ENCODE measurements at places on chromosomes 16 and 17.

DNA sequence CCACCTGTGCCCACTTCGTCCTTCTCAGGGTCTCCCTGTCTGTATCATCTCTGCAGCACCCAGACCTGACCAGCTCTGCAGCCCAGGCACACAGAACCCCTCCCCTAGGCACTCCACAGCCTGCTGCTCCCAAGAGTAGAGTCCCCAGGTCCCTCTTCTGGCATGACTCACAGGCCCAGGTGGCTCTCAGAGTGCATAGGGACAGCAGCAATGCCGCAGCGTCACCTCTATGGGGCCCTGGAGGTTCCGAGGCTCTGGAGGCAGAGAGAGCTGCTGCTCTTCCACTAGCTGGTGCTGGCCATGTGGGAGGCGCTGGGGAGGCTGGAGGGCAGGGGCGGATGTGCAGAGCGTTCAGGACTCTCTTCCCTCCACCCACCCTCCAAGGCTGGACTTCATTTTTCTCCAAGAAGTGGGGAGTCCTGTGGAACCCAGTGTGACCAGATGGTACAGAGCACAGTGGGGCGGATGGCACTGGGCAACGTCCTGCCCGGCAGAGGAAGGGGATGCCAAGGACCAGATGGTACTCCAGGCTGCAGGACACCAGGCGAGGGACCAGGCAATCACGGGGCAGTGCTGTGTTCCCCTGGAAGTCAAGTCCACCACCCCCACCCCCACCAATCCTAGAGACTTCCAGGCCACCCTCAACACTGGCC, 151.7 kb downstream of the RBFOX3 start:
- no peak for DNase-seq

GRCh38 chr16:85197611-85198566, 85.6 kb upstream of the CIBAR2 start:
- DNase-seq: no peak

- DNase-seq: no peak
Measured at GRCh38 chr16:12499032-12499745, 304.5 kb downstream of the CPPED1 start.

GRCh38 chr17:45743626-45744326, 40.3 kb upstream of the CRHR1 start:
- DNase-seq: no peak

DNA sequence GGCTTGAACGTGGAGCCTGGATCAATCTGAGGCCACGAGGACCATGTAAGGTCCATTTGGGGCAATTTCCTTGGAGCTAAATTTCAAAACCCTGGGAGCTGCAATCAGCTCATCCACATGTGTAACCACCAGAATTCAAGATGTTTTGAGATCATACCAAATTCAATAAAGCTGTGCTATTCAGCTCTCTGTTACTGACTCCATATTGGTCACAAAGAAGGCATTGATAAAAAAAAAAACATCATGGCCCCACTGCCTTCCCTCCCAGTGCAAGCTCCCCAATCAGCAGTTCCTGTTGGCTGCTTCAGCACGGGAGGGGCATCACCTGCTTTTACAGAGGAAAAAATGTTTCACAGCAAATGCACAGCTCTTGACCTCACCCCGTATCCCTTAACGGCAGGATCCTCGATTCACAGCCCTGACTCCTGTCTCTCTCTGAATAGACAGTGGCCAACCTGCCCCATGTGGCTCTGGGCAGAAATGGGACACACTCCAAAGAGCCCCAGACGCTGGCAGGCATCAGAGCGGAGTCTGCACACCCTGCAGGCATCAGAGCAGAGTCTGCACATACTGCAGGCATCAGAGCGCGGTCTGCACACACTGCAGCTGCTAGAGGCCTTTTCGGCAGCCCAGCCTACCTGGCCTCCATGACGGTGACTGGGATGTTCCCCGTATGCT, 37.1 kb downstream of the FANCA start:
- no peak for DNase-seq

DNA sequence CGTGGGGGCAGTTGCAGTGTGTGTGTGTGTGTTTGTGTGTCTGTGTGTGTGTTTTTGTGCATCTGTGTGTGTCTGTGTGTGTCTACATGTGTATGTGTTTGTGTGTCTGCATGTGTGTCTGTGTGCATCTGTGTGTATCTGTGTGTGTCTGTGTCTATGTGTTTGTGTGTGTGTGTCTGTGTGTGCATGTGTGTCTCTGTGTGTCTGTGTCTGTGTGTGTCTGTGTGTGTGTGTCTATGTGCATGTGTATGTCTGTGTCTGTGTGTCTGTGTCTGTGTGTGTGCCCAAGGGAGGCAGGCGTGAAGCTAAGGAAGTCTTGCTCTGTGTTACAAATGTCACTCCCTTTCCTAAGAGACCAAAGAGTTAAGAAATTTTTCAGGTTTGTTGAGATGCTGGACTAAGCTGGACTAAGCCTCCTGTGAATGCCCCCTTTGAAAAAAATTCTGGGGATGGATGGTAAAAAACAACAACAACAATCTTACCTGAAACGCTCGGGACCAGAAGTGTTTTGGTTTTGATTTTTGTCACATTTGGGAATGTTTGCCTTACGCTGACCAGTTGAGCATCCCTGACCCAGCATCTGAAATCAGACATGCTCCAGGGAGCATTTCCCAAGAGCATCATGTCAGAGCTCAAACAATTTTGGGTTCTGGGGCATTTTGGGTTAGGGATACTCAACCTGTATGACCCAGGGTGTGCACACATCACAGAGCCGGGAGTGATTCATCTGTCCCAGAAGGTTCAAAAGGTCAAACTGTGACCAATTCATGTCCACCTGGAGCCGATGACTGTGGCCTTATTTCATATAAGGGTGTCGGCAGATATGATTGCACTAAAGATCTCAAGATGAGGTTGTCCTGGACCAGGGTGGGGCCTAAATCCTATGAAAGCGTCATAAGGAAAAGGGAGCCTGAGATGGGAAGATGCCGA, 48.6 kb upstream of the ZNF469 start:
- DNase-seq: no peak

DNA sequence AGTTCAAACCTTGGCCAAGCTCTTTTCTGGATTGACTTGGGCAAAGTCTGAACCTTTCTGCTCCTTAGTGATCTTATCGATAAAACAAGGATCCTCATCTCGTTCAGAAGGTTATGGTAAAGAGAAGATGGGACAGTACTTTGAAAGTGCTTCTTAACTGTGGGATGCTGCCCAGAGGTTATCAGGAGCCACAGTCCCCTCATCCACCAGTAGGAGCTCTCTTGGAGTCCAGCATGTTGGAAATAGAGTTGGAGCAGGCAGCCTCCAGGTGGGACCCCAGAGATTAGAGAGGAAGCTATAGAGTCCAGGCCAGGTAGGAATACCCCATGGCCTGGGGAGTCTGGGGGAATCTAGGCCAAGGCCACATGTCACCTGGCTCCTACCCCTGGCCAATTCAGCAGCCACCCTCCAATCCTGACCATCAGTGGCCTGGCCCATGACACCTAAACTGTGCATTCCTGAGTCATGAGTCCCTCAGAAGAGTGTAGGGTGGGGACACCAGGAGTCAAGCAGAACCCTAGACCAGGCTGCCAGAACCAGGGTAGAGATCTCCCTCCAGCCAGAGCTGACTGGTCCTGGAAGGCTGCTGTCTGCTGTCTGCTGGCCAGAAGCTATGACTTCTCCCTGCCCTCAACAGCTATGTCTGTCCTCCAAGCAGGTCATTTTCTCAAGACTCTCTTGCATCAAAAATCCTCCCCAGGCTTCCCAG, 144.3 kb downstream of the AIPL1 start:
- no peak for DNase-seq

GRCh38 chr17:29146369-29146972, 33.7 kb downstream of the MYO18A start:
- no peak for DNase-seq

DNA sequence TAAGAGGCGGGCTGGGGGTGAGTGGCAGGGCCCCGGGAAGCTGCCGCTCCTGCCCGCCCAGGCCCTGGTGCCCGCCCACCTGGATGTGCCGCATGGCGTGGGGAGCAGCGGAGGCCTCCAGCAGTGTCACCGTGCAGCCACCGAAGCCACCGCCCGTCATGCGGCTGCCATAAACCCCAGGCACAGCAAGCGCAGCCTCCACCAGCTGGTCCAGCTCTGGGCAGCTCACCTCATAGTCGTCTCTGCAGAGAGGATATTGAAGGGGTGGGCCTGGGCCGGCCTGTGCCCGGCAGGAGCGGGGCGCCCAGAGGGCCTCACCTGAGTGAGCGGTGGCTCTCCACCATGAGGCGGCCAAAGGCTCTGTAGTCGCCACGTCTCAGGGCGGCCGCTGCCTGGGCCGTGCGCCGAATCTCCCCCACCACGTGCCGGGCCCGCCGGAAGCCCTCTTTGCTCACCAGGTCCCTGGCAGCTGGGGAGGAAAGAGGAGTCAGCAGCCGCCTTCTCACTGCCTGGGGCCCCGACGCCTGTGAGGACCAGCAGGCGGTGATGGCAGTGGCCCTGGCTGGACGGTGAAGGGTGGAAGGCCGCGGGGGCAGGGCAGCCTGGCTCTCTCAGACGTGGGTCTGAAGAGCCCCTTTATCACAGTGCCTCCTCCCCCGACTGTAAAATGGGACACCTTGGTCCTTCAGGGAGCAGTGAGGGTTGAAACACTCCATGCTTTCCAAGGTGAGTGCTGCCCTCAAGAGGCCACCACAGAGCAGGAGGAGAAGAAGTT, 6.7 kb downstream of the GALK1 start:
- no peak for DNase-seq

DNA sequence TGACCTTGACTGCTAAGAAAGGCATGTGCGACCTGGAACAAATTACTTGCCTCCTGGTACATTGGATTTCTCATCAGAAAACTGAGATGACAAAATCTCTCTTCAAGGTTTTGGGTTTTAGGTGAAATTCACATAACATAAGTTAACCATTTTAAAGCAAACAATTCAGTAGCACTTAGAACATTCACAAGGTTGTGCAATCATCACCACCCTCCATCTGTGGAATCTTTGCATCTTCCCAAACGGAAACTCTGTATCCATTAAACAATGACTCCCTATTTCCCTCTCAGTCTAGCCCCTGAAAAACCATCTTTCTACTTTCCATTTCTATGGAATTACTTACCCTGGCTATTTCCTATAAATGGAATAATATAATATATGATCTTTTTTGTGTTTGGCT, 42.2 kb upstream of the BRD7 start:
- no peak for DNase-seq

DNA sequence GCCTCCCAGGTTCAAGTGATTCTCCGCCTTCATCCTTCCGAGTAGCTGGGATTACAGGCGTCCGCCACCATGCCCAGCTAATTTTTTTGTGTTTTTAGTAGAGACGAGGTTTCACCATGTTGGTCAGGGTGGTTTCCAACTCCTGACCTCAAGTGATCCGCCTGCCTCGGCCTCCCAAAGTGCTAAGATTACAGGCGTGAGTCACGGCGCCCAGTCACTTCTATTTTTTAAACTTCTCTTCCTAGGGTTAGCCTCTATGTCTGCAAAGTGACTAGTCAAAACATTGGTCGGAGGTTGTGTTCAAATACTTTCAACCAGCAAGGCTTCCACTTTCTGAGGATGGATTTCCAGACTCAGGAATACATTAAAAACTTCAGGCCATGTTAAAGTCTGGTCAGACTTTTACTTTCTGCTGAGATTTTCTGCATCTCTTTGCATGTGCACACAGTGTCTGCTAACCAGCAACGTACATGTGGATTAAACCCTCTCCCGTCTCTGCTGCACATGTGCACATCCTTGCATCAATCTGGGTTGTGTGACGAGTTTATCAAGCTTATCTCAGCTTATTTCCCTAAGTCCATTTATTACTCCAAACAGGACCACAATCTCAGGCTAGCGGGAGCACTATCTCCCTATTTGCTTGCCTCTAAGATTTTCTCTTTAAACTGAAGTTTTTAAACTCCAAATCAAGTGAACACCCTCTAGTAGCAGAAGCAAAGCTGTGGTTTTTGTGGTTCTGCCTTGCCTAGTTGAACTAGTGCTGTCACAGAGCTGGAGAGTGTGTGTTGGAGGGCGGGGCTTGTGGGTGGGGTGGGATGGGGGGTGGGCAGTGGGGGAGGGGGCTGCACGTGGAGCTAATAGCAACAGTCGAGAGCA, 525.2 kb upstream of the GOT2 start:
- DNase-seq: peak; percentile 41

GRCh38 chr16:68445458-68445857, 2.9 kb downstream of the SMPD3 start:
- no peak for DNase-seq

DNA sequence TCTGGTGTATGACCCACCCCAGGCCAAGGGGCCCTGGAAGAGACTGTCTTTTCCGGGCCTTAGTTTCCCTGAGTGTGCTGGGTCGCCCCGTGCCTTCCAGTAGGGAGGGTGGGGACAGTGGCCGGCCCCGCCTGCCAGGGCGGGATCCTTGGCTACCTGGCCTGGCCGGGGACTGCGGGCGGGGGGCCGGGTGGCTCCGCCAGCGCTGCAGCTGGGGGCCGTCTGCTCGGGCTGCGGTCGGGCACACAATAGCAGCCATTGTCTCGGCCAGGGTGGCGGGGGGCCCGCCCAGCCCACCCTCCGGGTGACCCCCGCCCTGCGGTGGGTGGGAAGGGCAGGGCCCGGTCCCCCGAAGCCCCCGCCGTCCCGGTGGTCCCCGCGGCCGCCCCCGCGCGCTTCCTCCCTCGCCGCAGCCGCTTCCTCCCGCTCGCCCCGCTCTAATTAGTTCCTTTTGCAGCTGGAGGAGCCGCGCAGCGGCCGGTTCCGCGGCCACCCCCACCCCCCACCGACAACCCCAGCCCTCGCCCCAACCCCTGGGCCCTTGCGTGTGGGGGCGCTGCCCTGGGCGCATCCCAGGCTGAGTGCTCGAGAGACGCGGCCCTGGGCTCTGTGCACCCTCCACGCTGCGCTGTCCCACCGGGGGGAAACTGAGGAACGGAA, 11.6 kb downstream of the GLIS2 start:
- DNase-seq: no peak

DNA sequence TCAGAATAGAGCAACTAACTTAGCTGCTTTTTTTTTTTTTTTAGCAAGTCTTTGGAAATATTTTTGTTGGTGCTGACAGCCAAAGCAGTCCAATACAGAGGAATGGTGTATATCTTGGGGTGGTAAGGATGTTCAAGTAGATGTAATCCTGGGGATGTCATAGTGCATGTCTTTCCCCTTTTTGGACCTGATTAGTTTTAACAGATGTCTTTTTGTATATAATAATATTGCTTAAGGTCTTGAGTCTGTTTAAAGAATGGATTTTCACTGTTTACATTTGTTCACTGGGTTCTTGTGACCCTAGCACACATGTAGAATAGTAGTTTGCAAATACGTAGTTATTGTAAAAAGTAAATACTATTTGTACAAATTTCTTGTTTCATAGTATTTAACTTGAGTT, 7.9 kb downstream of the TAF15 start:
- no peak for DNase-seq

DNA sequence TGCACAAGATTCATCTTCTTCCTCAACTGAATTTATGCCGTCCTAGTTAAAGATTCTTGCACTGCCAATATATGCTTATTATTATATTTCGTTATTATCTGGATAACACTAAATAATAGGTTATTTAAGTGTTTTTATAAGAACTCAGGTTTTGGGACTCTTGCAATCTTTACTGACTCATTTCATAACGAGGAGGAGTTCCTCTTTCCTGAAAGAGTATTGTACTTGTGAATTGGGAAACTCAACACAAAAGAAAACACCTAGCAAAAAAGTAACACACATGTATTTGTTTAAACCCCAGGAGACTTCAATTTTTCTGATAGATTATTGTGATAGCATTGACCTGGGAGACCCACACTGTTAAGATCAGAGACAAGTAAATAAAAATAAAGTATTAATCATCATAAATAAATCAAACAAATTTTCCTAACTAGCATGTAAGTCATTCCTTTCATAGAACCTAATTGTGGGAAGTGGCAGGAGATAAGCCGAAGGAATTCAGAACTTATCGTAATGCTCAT, 505.8 kb downstream of the KCNJ2 start:
- no peak for DNase-seq

- DNase-seq: no peak
Measured at GRCh38 chr17:77209330-77209748, 68.6 kb downstream of the SEC14L1 start.

- DNase-seq: peak; percentile 44
Measured at GRCh38 chr17:751269-752001, 629 bp downstream of the GEMIN4 start.

Data from CD4-positive, alpha-beta T cell (primary cell).